ENCODE measurements at places on chromosomes 11 and 22. TPM values are rescaled to one million over a fixed set of nuclear protein-coding genes. Genes with fewer than 3 reads are reported as not detected.

The OR52E8 gene
- not detected for total RNA-seq

The KCTD17 gene
- 22.7 TPM for total RNA-seq

The RTN4RL2 gene
- total RNA-seq = not detected

DNA sequence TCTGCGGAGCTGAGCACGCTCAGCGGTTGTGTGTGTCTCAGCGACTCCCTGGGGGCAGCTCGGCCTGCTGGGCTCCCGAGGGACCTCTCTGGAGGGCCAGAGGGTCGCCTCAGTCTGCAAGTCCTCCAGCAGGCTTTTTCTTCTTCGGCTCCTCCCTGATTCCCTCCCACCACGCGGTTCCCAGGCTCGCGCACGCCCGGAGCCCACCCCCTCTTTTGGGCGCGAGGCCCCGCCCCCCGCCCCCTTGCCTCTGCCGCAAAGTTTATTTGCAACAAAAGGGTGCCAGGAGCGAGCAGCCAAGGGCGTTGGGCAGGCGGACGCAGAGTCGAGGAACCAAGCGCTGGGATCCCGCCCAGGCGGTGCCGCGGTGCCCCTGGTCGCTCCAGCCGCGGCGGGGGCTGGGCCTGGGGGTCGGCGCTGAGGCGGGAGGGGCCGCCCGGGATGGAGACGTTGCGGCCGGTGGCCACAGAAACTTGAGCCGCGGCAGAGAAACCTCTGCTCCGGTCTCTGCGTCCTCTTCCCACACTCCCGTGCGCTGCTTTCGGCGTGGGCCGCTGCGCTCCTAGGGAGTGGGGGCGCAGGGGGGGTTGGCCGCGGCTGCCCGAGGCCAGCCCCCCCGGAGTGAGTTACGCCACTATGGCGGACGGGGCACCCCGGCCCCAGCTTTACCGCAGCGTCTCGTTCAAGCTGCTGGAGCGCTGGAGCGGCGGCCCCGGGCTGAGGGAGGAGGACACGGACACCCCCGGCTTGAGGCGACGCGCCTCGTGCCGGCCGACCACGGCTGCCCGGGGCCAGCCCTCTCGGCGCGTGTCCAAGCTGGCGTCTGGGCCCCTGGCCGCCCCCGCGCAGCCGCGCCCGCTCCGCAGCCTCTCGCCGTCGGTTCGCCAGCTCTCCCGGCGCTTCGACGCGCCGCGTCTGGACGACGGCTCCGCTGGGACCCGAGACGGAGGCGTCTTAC, at the start of gene ARHGEF17:
ARHGEF17 (plus strand) TSS at position 274 of the 958 bp plus-strand sequence; CDS start at position 637, 363 bp downstream.
- DNase-seq = peak; percentile 72

DNA sequence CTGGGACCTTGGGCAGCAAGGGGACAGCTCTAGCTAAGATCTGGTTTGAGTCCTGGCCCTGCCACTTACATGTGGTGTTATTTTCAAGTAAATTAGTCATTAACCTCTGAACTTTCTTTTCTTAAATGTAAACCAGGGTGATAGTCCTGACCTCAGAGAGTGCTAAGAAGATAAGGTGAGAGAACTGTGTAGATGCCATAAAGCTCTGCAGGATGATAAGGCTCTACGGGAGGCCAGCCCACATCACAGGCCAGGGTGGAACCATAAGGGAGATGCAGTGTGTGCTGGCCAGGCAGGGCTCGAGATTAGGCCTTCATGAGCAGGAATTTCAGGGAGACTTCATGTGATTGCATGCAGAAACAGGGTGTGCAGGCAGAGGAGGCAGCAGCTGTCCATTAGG, 24.2 kb downstream of the NECTIN1 start:
- DNase-seq = no peak

GRCh38 chr11:48107188-48107704, 109.4 kb upstream of the OR4B1 start:
- DNase-seq = peak; percentile 57

DNA sequence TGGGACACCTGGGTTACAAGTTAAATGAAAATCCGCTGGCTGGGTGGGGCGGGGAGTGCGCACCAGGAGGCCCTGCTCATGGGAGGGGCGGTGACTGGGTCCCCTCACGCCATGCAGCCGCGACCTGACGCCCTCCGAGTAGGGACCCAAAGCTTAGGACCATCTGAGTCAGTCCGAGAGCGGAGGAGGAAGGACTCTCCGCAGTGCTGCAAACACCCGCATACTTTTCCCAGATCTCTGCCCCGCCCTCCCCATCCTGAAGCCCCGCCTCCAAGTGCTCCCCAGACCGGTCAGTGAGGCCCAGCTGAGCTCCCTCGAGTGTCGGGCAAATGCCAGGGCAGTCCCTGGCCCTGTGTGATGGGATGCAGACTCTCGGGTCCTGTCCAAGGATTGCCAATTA, 6.6 kb upstream of the FLI1 start:
- DNase-seq = peak; percentile 52

DNA sequence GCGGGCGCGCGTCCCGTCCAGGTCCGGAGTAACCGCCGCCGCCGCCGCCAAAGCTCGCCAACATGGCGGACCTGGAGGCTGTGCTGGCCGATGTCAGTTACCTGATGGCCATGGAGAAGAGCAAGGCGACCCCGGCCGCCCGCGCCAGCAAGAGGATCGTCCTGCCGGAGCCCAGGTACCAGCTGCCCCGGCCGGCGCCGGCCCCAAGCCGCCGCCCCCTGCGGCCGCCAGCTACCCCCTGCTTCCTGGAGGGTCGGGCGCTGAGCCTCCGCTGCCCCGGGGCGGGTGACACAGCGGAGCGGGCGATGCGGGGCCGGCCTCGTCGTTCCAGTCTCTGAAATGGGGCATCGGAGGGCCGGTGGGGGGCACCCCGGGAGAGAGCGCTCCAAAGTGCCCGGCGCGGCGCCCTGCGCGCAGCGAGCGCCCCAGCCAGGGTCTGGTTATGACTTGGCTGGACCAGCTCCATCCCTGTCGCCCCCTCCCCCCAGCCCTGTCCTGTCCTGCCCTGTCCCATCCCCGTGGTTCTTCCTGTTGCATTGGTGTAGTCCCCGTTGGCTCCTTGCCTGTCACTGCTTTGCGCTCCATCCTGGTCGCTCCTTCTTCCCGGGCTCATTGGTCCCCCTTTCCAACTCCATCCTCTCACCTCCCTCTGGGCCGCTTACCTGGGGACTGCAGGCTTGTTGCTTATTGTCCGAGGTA, 653 bp downstream of the GRK3 start:
- DNase-seq = peak; percentile 17

The GAL3ST3 gene
- total RNA-seq = not detected

DNA sequence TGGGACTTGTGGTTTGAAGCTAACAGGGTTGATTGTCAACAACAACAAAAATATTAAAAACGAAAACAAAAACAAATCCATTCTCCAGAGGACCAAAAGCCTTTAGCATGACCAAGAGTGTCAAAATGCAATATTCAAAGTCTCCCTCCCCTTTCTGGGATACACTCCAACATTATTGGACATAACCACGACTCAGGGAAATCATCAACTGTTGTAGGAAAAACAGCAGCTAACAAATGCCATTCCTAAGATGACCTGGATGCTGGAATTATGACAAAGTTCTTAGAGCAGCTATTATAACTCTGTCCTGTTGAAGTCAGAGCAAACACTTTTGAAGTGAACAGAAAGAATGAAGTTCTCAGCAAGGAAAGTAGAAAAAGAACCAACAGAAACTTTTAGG, 143.0 kb downstream of the TMEM135 start:
- DNase-seq = no peak

DNA sequence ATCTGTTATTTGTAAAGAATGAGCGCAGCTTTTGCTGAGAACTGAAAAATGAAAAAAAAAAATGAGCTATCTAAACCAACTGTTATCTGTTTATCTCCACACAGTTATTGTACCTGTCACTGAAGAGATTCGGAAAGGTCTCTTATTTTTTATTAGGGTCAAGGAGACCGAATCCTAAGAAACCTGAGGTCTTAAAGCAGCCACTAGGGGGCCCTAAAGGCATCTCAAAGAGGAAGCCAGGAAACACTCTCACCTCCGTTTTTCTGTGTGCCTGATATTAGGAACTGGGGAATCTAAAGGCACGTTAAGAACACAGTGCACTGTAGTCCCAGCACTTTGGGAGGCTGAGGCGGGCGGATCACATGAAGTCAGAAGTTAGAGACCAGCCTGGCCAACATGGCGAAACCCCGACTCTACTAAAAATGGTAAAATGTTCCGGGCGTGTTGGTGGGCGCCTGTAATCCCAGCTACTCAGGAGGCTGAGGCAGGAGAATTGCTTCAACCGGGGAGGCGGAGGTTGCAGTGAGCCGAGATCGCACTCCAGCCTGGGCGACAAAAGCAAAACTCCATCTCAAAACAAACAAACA, 3.5 kb upstream of the LARGE1 start:
- peak; percentile 75 for DNase-seq

The MS4A1 gene
- total RNA-seq = 32.2 TPM

- DNase-seq = no peak
Measured at GRCh38 chr11:79896258-79896657, 455.4 kb upstream of the TENM4 start.

- no peak for DNase-seq
Measured at GRCh38 chr11:113159988-113160807, 154.2 kb upstream of the TTC12 start.

DNA sequence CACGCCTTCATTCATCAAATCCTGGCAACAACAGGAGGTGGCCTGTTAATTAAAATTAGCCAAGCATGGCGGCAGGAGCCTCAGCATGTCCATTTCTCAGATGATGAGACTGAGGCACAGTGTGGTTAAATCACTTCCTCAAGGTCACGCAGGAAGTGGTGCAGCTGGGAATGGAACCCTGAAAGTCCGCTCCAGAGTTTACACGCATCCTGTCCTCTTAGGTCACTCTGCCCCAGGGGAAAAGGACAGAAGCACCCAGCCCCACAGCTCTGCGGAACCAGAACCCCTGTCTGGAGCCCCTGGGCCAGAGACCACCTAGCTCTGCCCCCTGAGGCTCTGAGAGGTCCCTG, 19.6 kb downstream of the RPL3 start:
- peak; percentile 25 for DNase-seq

DNA sequence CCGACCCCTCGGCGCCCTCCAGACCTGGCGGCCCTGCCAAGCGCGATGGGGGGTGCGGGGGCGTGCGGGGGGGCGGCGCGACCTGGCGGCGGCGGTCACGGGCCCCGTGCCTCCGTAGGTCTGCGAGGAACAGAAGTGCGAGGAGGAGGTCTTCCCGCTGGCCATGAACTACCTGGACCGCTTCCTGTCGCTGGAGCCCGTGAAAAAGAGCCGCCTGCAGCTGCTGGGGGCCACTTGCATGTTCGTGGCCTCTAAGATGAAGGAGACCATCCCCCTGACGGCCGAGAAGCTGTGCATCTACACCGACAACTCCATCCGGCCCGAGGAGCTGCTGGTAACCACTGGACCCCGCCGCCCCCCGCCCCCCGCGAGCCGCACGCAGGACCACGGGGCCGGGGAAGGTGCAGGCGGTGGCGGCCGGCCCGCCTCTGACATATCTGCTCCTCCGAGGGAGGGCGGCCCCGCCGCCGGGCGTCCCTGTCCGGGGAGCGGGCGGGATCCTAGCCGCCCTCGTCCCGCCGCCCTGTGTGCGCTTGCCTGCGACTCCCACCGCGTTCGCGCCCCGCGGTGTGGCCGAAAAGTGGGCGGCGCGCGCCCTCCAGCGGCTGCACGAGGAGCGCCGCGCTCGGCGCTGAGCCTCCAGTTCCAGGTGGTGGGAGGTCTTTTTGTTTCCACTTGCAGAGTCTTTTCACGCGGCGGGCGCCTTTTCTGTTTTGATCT, 2.1 kb downstream of the CCND1 start:
- peak; percentile 86 for DNase-seq

The GPHA2 gene
- total RNA-seq = not detected

DNA sequence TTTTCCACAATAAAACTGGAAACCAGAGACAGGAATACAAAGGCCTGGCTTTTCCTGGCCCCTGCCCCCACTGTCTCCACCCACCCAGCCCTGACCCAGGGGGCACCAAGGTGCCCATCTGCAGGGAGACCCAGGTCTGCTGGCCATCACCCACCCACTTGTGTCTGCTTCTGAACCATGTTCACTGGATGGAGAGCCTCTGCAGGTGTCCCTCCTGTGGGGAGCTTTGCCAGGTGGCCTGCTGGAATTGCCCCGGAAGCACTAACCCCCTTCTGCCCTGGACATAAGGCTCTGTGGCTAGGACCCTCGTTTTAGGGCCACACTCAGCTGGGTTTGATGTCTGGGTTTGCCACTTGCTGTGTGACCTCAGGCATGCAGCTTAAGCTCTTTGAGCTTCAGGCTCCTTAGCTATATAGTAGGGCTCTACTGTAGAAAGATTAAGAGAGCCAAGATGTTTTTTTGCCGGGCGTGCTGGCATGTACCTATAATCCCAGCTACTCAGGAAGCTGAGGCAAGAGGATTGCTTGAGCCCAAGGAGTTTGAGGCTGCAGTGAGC, 3.9 kb downstream of the SCARF2 start:
- DNase-seq = no peak

DNA sequence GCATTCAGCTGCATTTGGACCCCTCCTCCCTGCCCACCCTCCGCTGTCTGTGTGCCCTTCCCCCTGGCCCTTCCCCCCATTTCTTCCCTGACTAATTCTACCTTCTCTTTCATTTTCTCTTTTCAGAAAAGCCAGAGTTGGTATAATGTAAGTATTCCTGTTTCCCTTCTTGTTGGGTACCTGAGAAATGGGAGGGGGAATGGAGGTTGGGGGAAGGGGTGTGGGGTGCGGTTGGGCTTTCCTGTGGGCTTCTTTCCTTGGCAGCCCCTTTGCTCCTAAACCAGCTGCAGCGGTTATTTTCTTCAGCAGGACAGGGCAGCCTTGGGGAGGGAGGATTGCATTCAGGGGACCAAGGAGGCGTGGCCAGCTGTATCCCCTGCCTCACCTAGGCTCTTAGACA, 70.2 kb downstream of the SCN3B start:
- no peak for DNase-seq

GRCh38 chr11:32580967-32581366, 2.7 kb upstream of the EIF3M start:
- no peak for DNase-seq

DNA sequence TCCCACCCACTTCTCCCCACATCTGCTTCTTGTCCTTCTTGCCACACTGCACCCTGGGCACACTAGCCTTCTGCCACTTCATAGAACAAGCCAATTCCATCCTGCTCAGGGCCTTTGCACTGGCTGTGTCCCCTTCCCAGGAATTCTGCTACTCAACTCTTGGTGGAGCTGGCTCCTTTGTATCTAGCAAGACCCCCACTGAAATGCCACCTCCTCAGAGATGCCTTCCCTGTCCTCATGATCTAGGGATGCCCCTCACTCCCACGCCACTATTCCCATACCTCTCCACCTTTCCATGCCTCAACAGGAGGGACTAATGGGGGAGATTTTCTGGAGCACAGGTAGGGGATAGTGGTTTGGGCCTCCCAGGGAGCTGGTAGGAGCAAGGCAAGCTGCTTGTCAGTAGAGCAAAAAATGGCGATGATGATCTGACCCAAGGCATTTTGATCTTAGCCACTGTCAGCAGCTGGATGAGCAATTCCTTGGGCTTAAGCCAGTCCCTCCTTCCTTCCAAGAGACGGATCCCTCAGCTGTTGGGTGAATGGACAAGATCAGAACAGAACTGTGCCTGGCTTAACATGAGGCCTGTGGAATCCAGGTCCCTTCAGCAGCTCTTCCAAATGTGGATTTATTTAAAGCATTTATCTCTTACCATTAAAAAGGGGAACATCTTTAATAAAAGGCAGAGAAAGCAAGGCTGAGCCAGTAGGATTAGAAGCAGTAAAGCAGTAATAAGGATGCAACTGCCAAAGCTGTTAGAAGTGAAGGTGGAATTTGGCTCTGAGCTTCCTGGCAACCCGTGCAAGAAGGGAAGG, 4.0 kb upstream of the PRDM11 start:
- DNase-seq = no peak

GRCh38 chr11:95266751-95267374, 35.9 kb upstream of the SESN3 start:
- DNase-seq = no peak

The HIRA gene
- 29.3 TPM for total RNA-seq

The CFAP300 gene
- total RNA-seq = 33.2 TPM
